H4 (cell line): ENCODE measurements at places on chromosomes 5 and 9. TPM values are rescaled to one million over a fixed set of nuclear protein-coding genes. Genes with fewer than 3 reads are reported as not detected.

DNA sequence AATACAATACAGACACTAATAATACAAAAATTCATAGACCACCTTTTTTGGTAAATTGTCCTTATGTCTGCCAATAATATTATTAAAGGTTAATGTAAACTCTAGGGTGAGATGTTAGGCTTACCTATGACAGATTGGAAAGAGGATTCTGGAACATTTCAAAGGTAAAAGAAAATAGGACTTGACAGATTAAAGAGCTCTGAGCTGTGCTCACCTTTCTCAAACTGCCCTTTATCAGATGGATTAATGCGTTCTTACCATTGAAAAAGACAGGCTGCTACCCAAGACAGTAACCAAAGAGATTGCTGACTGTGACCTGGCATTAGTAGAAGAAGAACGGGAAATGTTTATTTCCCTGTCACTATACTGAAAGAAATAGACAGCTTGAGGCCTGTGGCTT is 156.1 kb upstream of the MRPS30 start:
- DNase-seq, result no peak

- no peak for DNase-seq
Observed at GRCh38 chr5:9316733-9317132, 229.1 kb downstream of the SEMA5A start.

DNA sequence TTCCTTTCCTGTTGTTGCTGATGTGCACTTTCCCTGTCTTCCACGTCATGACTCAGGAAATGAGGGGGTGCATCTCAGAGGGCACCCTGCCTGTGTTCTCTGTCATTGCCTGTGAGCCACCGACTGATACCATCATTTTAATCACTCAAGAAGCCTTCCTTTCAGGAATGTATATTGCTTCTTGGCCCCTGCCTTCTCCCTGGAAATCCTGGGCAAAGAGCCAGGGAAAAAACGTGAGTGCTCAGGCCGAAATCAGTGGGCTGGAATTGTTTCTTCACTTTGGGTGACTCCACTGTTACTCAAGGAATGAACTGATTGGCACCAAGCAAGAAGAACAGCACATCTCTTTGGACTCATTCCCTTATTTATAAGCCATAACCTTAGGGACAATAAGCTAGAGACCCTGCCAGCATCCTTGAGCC is 126.1 kb downstream of the SNX18 start:
- DNase-seq, result peak; percentile 17

DNA sequence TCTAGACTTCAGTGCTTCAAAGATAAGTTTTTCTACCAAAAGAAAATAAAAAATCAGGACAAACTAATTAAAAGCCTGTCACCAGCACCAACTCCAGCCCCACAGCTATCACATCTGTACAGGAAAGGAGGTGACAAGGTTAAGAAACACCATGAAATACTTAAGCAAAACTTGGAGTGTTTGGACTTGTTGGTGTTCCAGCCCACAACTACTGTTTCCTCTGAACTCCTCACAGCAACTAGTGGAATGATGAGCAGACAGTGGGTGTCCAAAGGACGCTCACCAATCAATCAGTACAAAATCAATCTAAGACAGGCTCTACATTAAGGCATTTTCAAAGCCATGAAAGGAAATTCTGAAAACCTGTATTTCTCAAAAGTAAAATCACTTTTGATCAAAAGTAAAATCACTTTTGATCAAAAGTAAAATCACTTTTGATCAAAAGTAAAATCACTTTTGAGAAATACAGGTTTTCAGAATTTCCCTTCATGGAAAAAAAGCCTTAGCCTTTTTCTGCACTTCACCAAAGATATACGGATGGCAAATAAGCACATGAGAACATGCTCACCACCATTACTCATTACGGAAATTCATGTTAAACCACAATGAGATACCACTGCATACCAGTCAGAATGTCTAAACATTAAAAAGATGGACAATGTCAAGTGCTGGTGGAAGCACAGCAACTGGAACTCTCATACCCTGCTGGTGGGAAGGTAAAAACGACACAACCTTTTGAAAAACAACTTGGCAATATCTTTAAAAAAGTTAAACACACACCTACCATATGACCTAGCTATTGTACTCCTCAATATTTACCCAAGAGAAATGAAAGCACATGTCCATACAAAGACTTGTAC is 79.7 kb downstream of the MED27 start:
- DNase-seq, result peak; percentile 78

DNA sequence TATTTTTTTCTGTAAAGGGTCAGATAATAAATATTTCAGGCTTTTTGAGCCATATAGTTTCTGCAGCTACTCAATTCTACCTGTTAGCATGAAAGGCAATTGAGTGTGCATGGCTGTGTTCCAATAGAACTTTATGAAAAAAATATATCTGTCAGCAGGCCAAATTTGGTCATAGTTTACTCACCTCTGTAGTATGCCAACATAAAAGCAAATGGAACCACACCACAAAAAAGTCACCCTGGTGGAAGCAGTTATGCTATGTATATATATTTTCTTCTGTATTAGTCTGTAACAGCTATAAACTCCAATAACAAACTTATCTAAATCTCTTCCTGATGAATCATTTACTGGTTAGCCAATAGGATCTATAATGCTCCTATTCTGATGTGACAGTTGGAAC is 3.4 kb downstream of the SLC38A9 start:
- no peak for DNase-seq

- no peak for DNase-seq
Observed at GRCh38 chr9:126459126-126459525, 132.5 kb downstream of the MVB12B start.

DNA sequence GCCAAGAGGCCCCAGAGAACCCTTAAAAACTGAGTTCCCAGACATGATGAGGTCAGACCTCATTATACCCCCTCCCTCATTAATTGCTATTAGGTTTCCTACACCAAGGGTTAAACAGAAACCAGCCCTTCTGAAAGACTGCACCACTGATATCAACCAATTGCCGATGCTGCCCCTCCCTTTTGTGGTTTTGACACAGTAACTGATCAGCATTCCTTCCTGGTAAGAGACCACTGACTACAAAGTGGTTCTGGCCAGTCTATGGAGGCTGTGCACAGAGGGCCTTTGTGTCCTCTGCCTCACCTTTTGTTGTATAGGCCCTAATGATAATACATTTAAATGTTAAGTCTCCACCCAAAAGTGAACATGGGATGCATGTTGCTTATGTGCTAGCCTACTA is 201.5 kb downstream of the FRMD3 start:
- DNase-seq, result no peak

GRCh38 chr9:112037281-112038016 is 137.6 kb downstream of the SUSD1 start:
- peak; percentile 69 for DNase-seq

DNA sequence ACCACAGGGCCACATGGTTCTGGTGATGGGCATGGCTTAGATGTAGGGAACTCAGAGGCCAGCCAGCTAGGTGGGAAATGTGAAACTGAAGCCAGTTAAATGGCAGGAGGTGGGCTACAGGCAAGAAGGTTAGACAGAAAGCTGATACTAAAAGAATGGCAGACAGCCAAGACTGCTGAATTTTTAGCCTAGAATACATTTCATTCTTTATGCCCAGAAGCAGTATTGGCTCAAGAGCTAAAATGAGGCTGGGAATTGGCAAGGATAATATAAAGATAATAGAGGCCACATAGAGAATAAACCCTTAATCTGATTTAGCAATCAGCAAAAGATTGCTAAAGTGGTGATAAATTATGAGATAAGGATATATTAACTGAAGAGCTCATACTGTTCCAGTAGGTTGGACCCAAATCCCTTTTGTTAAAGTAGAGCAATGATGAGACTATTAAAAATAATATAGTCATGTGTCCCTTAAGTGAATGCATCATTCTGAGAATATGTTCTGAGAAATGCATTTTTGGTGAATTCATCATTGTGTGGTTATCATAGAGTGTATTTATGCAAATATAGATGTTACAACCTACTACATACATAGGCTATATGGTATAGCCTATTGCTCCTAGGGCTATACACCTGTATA is 234.3 kb downstream of the CHSY3 start:
- DNase-seq, result no peak

The TEX48 gene
- not detected in 2 replicates for total RNA-seq

The IL5 gene
- total RNA-seq, result not detected in 2 replicates

The RABGAP1 gene
- 17.3 and 25.0 TPM in 2 replicates for total RNA-seq

The LPAR1 gene
- total RNA-seq, result 6.8 and 11.5 TPM in 2 replicates

The PCDHGC3 gene
- 50.8 and 61.5 TPM in 2 replicates for total RNA-seq

The ANKDD1B gene
- not detected in 2 replicates for total RNA-seq
